ENCODE measurements at places on chromosomes 16 and 17.
A peak's percentile ranks its signal among the peaks of the same experiment; 100 is the strongest.

GRCh38 chr17:50211249-50212120, 10.1 kb upstream of the COL1A1 start:
- no peak for DNase-seq

GRCh38 chr17:521183-521525, 168.5 kb upstream of the RPH3AL start:
- no peak for DNase-seq

DNA sequence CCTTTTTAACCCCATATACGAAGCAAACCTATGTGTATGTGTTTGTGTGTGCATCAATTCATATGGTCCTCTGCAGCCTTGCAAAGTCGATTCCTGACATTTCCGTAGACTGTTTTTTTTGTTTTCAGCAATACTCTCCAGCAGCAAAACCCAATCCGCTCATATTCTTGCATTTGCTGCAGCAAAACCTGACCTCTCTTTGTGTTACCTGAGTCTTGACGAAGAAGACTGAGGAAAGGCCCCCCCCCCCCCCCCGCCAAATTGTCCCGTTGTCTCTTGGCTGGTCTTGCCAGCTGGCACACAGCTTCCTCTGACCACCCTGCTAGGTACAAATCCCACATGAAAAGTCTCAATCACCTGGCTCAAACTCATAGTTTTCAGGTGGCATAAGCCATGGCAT, 494.7 kb downstream of the WWOX start:
- no peak for DNase-seq

- DNase-seq = no peak
These were observed 6.5 kb upstream of the LLGL1 start for GRCh38 chr17:18218756-18219415.

DNA sequence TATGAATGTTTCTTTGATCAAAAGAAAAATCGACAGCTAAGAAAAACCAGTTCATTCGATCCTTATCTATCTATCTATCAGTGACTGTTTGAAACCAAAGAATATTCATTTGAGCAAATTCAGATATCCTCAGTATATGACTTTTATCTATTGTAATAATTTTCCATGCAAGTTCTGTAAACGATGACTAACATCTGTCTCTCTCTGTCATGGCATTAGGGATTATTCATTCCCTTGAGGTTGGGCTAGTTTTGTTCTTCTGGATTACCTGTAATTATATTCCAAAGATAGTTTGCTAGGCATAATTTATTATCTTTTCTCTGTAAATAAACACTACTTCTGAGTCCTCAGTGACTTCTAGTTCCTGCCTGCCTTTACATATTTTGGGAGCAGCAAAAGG, 497.7 kb upstream of the CDH11 start:
- no peak for DNase-seq

DNA sequence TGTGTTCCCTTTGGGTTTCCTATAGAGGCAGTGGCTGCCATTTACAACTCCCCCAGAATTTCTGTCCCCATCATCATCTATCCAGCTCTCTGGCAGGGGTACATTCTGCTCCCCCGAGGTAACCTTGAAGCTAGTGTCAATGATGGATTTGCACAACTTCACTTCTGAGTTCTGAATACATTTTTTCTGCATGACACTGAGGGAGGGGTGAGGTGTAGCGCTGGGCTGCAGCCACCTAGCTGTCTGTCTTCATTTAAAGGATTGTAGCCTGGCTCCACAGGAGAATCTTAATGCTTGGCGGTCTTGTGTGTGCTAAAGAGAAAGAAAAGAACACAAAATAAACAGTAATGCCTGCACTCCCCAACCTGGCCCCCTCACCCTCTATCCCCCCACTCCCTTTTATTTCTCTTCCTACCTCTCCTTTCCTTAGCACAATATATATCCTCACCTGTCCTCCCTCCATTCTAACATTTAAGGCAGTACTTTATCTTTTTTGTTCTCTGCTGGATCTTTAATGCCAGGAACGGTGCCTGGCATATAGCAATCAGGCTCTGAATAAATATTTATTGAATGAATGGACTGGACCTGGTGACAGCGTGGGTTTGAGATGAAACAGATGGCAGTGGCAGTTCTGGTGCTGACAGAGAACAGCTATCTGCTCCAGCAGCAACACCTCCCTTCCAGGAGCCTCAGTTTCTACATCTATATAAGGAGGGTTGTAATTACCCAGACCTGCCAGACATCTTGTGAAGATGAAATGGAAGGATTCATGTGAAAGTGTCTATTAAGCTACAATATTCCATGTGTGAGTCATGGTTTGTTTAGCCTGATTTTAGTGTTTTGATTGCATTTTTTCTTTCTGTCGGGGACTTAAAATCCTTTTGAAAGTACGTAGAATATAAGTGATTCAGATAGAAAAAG, 163.5 kb upstream of the CDH11 start:
- no peak for DNase-seq

DNA sequence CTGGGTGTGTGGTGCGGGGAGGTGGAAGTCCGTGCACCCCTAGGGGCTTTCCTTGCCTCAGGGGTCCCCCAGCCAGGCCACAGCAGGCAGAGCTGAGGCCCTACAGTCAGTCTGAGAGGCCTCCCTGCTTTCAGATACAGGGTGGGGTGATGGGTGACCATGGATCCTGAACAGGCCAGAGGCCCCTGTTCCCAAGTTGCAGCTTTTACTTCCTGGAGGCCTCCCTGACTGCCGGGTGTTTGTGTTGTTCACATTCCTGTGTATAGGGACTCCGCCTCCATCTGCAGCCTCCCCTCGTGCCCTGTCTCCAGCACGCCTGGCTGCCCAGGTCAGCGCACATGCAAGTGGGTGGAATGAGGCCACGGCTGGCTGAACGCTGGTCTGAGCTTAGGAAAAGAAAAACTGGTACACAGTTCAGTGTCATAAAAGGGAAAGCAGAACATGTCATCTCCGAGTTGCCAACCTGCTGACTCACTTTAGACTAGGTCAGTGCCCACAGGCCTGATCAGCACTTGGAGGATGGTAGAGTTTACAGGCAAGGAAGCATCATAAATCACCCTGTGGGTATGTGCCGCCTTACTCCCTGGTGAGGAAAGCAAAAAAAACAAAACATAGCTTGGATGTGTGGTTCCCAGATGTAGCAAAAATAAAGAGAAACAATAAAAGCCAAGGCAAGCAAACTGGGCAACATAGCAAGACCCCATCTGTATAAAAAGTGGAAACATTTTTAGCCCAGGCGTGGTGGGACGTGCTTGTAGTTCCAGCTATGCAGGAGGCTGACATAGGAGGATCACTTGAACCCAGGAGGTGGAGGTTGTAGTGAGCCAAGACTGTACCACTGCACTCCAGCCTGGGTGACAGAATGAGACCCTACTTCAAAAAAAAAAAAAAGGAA, 6.2 kb upstream of the SLC7A6 start:
- no peak for DNase-seq

DNA sequence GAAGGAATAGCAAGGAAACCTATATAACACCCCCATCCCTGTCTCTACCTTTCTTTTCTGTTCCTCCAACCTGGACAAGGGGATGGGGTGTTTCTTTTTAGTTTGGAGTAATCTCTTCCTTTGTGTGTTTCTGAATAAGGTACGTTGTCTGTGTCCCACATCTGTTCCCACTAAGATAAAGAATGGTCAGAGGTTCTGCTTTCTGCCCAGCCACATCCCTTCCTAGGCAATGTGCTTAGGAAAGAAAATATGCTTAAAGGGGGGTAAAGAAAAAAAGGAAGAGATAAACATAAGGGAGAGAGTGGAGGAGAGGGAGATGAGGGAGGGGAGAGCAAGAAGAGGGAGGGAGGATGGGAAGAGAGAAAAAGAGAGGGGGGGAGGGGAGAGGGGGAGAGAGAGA, 35.1 kb downstream of the SLC6A2 start:
- DNase-seq = no peak

DNA sequence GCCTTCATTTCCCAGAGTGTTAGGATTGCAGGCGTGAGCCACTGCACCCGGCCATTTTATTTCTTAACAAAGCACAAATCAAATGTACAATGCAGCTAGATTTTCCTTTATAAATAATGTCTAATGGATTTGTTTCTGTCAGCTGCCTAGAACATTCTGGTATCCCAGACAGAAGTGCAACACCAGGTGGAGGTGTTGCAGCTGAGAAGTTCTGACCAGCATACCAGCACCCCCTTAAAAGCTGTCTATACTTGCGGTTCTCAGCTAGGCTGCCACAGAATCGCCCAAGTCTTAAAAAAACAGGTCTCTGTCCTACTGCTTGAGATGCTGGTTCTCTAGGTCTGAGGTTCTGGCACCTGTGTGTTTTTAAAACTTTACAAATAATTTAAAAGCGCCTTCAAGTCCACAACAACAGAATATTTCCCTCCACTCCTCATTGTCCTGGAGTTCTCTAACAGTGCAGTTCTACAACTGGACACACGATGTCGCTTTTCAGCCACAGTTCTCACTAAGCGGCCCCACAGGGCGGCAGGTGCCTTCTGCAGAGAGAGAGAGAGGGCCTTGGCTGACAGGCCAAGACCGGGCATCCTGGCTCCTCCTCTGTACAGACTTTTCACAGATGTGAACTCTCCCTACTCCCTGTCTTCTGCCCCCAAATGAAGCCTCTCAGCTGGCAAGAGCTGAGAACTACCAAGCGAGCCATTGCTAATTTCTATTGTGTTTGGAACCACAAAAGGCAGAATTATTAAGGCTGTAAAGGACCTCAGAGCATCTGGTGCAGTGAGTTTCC, 32.6 kb upstream of the MEOX1 start:
- DNase-seq = peak; percentile 51

DNA sequence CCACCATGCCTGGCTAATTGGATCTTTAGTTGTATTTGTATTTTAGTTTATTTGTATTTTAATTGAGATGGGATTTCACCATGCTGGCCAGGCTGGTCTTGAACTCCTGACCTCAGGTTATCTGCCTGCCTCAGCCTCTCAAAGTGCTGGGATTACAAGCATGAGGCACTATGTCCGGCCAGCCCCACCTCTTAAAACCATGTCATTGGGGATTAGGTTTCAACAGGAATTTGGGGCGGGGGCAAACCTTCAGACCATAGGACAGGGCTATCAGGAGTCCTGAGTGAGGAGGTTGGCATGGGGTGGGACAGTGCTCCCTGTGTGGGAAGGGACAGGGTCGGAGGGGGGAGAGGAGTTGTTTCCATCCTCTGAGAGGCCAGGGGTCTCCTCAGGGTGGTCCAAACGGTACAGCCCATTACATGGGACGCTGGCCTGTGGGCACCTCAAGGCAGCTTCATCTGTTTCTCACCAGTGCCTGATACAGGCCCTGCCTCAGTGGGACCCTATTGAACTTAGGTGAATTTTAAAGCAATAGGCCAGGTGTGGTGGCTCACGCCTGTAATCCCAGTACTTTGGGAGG, 21.6 kb downstream of the GAA start:
- DNase-seq = no peak

GRCh38 chr17:63934183-63935112, 2.3 kb upstream of the CD79B start:
- DNase-seq = no peak

GRCh38 chr16:73771196-73772064, 525.2 kb upstream of the PSMD7 start:
- no peak for DNase-seq

DNA sequence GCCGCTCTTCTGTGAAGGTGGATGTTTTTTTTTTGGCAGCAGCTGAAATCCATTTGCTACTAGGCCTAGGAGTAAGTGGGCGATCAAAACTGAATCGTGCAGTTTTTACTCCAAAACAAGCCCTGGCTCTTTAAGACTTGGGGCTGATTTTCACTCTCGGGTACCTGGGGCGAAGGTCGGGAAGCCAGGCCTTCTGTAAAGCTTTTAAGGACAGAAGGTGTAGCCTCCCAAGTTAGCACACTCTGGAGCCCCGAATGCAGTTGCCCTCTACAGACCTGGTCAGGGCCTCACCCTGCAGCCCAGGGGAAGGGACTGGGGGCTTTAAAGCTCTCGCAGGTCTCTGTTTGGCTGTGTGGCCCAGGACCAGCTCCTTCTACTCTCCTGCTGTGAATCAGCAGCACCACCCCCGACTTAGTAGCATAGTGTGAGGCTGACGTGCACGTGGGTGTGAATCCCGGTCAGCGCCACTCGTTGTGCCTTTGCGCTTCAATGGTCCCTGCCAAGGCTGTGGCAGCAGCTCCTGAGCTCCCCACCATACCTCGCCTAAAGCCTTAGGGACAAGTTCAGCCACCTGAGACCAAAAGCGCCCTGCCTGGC, 49.9 kb downstream of the TMEM235 start:
- DNase-seq = no peak

DNA sequence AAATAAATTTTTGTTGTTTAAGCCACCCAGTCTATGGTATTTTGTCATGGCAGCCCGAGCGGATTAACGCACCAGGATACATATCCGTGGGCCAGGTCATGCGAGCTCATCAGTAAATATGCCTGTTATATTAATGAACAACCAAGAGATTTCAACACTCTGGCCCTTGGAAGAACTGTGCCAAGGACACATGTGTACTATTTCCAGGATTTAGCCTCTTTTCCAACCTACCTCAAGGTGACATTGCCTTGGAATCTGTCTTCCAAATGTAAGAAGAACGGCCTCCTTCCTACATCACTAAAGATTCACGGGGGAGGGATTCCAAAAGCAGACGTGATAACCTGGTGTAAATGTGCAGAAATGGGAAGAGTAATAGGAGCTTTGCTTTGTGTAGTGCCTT, 72.8 kb upstream of the DYNLRB2 start:
- no peak for DNase-seq

DNA sequence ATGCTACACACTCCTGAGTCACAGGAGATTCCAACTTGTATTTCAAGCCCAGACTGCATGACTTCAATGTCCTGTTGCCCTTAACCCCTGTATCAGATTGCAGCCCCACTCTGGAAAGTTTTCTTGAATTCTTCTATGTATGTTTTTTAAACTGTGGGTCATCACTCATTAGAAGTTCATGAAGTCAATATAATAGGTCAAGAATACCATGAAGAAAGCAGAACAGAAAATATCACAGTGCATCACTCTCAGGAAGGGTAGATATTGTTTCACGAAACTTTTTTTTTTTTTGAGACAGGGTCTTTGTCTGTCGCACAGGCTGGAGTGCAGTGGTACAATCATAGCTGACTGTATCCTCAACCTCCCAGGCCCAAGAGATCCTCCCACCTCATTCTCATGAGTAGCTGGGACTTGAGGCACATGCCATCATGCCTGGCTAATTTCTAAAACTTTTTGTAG, 20.5 kb downstream of the PRKCB start:
- DNase-seq = no peak

GRCh38 chr17:73031472-73031871, 61.0 kb downstream of the SLC39A11 start:
- no peak for DNase-seq

- no peak for DNase-seq
These were observed 74.4 kb downstream of the RPH3AL start for GRCh38 chr17:278055-278675.

- no peak for DNase-seq
These were observed 22.8 kb upstream of the KDM6B start for GRCh38 chr17:7811251-7811650.

DNA sequence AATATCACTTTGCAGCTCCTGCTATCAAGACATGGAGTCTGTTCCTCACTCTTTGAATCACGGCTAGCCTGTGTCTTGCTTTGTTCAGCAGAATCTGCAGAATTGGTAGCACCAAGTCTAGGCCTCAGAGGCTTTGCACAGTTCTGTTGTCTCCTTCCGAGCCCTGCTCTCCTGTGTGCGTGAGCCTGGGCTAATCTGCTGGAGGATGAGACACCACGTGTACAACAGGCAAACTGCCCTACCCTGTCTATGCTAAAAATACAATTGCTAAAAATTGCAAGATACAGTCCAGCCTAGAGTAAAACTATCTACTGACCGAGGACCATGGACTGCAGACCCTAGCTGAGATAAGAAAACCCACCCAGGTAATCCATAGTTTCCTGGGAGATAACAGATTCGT, 484.7 kb downstream of the NPIPA7 start:
- DNase-seq = no peak

GRCh38 chr17:1078831-1079561, 82.1 kb downstream of the TIMM22 start:
- DNase-seq = no peak

- no peak for DNase-seq
These were observed 5.0 kb upstream of the STH start for GRCh38 chr17:45993962-45994627.

Measured in stimulated activated CD4-positive, alpha-beta T cell treated with anti-CD3 and anti-CD28 coated beads, TNF-alpha, amount 100 ng/mL, for 1 hour (primary cell).